ENCODE measurements at places on chromosomes 5 and 9.
A peak's percentile ranks its signal among the peaks of the same experiment; 100 is the strongest.

- DNase-seq: peak; percentile 95
Observed at GRCh38 chr9:108444400-108445358, 411.1 kb downstream of the ACTL7B start.

- no peak for DNase-seq
Observed at GRCh38 chr5:9537223-9538141, 8.4 kb downstream of the SEMA5A start.

DNA sequence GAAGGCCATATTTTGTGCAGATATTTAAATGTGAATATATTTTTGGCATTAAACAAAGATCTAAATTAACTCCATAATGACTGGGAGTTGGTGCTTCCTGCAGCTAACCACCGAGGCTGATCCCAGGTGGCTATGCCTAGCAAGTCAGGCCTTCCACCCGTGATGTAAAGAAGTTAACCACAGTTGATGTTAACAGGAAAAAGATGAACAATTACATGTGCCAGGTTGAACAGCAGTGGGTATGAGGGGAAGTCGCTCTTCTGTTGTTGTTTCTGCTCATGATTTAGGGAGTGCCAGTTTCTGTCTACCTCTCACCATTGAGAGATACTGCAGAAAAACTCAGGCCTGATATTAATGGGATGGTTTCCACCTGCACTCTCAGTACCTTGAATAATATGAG is 334.3 kb downstream of the EBF1 start:
- no peak for DNase-seq

- DNase-seq: no peak
Observed at GRCh38 chr5:122385808-122386207, 73.8 kb downstream of the SNCAIP start.

DNA sequence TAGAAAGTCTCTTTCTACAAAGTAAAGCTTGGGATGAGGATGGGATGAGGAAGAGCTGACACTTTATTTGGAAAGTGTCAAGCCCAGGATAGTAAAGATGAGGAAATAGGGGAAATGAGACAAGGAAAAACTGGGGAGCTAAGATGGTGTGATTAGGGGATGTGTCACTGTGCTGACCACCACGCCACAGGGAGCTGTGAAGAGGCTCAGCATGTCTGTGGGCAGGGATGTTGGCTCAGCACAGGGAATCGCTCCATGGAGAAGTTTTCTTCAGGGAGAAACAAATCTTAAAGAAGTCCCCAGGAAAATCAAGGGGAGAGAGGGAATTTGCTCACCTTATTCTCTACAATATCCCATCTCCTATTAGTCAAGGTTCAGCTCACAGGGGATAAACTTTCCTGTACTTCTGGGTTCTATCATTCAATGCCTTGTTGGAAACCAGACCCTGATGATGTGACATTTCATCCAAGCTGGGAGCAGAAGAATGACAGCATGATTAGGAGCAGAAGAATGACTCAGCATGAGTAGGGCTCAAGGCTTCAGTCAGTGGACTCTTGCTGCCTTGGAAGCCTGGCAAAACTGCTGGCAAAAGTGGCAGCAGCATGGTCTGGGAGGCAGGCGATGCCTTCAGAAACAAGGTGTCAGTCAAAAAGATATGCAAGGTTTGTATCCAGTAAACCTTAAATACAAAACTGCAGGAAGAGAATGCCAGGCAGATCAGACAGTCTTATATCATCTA is 4.9 kb downstream of the HSPB3 start:
- DNase-seq: no peak

- no peak for DNase-seq
Observed at GRCh38 chr9:98606730-98607129, 102.0 kb downstream of the GABBR2 start.

DNA sequence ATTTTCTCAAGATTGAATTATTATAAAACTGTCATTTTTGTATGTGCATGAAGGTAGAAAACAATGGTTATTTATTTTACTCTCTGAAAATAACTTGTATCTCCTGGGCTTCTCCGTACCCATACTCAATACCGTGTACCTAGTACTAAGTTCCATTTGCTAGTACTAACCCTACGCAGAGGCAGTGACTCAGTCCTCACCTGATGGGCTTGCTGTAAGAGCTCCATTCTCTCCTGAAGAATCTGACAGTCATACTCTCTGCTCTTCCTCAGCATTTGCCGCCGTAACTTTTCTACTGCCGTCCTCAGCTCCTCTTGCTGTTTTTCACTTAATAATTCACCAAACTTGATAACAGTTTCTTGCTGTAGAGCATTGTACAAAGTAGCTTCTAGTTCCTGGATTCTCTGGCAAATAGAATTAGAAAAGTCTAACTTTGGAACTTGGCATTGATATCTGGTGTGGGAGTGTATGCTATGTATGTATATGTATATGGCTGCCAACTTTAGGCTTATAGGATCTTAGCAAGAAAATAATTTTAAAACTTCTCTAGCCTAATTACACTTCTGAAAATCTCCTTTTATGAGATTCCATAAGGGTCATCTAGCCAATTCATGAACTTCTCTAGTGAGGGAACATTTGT is 108.0 kb upstream of the DPYSL3 start:
- no peak for DNase-seq

DNA sequence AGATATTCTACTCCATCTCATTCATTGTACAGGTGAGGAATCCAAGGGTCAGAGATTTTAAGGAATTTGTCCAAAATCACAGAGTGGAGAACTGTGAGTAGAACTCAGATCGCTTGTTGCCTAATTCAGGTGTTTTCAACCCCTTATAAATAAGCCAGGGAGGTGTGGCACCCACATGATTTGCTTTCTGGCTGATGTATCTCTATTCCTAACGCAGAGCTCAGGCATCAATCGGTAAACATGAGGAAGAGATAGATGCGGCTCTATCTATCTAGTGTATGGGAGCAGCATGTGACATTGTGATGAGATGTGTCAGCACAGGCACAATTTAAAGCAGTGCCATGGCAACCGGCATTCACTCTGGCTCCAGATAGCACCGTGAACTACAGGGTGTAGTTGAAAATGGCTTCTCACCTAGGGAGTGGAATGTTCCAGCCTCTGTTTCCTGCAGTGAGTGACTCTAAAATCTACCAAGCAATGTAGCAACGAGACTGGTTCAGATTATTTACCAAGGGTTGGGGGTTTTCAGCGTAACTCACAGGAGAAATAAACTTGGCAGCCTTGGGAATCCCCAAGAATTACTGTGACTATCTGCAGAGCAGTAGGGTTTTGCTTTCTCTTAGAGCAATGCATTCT is 53.4 kb upstream of the SUB1 start:
- peak; percentile 73 for DNase-seq

DNA sequence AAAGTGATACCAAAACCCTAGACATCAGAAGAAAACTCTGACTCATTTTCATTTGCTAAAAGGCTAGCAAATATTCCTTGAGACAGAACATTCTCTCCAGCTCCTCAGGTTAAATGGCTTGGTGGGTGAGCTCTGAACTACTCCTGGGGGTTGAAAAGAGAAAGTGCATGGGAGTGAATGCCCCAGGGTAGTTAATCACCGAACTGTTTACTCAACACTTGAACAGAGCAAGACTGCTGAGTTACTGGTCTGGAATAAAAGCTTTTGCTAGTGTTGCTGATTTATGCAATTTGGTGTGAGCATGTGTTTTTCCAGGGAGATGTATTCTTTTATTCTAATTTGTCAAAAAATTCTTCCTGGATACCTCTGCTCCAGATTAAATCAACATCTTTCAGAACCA is 88.3 kb upstream of the PRDM9 start:
- no peak for DNase-seq

GRCh38 chr9:116592970-116593369 is 94.1 kb upstream of the TRIM32 start:
- no peak for DNase-seq

DNA sequence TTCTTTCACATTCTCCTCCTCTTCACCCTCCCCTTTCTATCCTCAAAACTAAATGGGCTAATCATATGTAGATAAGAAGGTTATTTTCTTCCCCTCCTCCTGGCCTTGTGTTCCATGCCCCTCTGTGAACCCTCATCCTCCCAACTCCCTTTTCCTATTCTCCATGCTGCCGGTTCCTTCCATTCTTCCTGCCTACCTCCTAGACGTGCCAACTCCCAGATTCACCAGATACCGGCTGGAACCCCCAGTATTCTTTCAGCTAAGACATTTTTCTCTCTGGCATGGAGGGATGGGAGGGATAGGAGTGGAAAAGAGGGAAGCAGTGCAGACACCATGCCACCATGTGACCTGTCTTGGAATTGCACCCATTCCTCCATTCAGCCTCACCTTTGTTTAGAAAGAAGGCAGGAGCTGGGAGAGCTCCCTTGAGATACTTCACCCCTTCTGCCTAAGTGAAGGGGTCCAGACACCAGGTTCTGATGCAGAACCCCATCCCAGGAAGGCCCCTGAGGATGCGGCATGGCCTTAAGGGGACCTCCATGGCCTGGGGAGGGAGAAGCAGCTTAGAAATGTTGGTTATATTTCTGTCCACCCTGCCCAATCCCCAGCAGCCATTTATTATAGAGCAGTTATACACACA is 4.8 kb downstream of the DNAJB5 start:
- no peak for DNase-seq

DNA sequence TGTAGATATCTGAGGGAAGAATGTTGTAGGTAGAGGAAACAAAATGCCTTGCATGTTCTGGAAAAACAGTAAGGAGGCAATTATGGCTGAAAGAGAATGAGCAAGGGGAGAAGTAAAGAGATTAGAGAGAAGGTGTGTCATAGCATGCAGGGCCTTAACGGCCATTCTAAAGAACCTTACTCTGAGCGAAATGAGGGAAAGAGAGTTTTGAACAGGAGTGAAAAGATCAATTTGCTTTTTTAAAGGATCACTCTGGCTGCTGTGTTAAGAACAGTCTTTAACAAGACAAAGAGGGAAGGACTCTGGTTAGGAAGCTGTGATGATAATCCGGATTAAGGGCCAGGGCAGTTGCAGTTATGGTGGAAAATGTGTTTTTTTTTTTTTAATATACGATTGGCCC is 22.6 kb downstream of the PTBP3 start:
- no peak for DNase-seq

GRCh38 chr5:151298063-151298855 is 5.3 kb downstream of the SLC36A3 start:
- no peak for DNase-seq

DNA sequence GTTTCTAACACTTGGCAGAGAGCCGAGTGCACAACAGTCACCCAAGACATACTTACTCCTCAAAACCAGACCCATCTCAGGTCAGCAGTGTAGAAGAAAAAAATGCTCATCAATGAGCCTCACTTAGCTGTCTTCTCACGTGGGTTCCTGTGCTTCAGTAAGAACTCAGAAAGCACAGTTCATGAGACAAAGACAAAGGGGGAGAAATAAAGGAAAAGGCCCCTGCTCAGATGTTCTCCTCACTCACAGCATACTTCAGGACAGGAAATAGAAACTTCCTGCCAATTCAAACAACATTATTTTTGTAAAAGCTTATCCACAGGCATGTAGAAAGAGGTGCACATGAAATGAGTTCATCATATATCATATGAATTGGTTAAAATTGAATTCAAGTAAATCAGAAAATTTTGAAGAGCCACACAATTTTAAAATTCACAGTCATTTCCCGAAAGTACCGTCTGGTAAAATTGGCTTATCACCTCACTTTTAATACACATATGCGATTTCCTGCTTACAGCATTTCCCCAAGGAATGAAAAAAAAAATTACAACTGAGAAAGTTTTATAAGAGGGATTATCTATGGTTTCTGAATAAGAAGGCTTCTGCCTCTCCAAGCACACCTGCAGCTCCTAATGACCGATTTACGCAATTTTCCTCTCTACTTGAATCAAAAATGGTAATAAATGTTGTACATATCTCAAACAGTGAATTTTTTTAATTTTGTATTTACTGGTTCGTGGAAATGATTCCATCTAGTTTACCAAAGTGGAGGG is 328.3 kb downstream of the TMEM167A start:
- no peak for DNase-seq

DNA sequence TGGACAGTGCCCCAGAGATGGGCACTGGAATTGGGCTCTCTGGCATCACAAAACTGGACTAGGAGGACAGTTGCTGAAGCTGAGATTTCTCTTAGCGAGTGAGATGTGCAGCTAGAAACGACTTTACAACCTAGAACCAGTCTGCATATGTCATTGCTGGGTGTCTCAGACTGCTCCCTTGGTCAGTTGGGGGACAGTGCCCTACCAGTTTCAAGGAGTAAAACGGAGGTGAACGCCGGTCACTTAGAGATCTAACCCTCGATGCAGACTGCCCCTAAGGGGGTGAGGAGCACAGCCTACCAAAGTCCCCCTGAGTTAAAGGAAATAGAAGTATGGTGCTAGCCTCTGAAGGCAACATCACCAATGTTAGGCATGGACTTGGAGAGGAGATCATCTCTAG is 704.4 kb upstream of the CDH9 start:
- no peak for DNase-seq

DNA sequence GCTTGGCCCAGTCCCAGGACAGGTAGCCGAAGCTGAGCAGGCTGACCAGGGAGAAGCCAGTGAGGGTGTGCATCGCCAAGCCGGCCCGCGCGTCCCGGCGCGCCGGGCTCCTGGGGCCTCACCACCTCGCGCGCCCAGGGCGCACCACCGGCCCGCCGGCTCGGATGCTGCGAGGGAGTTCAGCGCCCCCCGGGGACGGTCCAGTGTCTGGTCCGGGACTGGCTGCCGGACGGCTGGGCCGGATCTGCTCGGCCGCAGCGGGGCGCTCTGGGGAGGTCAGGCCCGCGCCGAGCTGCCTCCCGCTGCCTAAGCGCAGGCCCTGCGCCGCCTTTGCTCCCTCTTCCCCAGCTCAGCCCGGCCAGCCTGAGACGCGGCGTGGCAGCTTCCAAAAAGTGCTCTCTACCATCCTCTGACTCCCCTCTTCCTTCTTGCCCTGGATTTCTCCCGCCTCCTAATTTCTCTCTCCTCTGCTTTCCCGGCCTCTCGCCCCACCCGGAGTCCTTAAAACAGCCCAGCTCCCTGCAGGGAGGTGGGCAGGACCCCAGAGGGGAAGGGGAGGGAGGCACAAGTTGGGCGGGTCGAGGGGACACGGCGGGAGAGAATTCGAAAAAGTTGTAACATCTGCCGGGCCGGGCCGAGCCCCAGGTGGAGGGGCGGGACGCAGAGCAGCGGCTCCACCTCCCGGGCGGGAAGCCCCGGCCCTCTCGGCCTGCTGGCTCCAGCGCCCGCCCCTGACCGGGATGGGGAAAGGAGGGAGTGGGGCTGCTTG is at the start of gene ARSI:
TSS of gene ARSI (minus strand) at position 605 of the 769 bp plus-strand sequence. CDS start at position 73, 532 bp downstream.
- no peak for DNase-seq

- no peak for DNase-seq
Observed at GRCh38 chr5:88487066-88487465, 218.4 kb upstream of the TMEM161B start.

DNA sequence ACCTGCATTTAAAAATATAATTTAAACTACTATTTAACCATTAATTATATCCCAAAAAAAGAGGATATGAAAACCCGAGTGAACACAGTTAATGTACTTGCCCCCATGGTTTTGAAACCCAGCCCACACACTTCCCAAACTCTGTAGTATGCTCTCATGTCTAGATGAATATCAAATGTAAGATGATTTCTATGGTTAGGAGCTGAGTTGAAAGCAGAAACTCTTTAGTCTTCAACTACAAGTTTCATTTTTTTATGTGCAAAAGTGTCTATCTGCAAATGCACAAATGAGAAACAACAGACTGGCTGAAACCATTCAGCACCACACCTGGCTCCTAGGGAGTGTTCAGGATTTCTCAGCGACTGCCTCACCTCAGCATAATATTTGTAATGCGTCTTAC is 183.3 kb downstream of the SEMA5A start:
- DNase-seq: no peak

GRCh38 chr5:135662061-135662481 is 83.3 kb upstream of the CXCL14 start:
- no peak for DNase-seq

Measured in HS-5 (cell line).